Activated T-helper 1 cell treated with anti-CD3 and anti-CD28 coated beads, Interleukin-2, amount 50 U/mL, for 16 hours (primary cell): ENCODE measurements at places on chromosomes 6 and 20.

- no peak for DNase-seq
These were observed 88.1 kb downstream of the ERMARD start for GRCh38 chr6:169839493-169839892.

DNA sequence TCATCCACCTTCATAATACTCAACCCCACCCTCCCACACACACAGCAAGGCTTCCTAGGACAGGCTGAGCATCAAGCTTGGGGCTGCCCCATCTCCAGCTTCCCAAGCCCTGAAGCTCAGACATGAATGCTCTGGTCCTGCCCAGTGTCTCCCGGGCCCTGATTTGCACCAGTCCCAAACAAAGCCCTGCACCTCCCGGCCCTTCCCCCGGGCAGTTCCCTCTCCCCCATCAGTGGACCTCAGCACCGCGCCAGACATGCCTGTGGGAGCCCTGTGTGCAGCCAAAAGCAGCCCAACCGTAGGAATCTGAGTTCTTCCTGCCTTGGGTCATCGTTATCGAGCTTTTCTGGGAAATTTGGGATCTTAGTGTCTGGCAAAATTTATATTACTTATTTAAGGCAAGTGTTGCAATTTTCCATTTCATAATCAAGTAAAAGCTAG is 63.5 kb downstream of the THBS2 start:
- no peak for DNase-seq

DNA sequence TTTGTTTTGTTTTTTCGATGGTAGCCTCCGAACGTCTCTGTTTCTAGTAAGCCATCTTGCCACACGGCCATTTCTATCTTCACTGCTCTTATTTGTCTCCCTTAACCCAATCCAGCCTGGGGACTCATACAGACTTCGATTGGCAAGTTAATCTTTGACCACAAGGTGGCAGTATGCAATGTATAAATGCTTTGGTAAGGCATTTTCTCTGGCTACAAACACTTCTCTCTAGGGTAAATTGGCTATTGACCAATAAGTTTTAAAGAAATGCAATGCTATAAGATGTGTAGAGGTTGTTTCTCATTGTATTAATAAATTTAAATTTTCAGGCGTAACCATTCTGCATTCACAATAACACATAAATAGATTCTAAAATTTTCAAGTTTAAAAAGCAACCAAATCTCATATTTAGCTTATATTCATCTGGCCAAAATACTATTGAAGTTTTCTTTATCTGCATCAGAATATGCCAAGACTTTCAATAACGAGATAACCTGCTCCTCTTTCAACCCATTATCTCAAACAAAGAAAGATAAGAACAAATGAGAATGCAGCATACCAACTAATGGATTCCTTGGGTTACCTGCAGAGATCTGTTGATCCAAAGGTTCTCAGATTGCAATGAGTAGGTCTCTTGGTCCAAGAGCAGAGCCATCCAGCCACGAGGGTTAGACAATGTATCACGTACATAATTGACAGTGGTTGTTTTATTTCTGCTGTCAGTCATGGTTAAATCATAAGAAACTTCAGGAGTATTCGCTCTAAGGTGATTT is 231.9 kb downstream of the PKHD1 start:
- no peak for DNase-seq

- no peak for DNase-seq
These were observed 21.5 kb downstream of the SYNJ2 start for GRCh38 chr6:158002951-158003853.

GRCh38 chr20:57777911-57778310 is 68.1 kb upstream of the PMEPA1 start:
- DNase-seq = no peak

- no peak for DNase-seq
These were observed 65.9 kb upstream of the SLC22A23 start for GRCh38 chr6:3522561-3523260.

DNA sequence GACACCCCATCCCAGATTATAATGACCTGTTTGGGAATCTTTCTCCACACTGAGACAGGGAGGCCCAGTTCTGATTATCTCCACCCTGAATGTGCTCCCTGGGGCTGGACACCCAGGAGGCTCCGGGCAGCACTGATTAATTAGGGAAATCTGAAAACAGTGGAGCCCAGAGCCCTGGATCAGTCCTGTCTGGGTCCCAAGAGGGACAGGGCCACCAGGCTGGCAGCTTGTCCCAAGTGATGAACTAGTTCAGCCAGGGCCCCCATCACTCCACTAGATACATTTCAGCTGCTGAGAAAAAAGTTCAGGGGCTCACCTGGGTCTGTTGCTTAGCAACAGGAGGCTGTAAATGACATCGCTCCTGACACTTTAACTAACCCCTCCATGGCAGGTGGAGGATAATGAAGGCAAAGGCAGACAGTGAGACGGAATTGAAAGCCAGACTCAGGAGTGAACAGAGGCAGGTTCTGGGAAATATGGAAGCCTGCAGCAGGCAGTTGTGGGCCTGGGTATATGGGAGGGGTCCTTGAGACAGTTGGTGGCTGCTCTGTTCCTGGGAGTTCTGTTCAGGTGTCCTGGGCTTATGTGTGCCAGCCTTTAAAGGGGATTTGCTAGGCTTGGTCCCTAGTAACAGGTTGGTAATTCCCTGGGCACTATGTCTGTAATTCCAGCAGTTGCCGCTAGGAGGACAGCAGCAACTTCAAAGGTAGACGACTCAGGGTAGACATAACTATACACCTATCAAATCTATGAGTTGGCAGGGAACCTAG is 78.3 kb upstream of the CTNNBL1 start:
- DNase-seq = peak; percentile 19

- no peak for DNase-seq
These were observed 916.0 kb upstream of the EYS start for GRCh38 chr6:66623050-66623449.

DNA sequence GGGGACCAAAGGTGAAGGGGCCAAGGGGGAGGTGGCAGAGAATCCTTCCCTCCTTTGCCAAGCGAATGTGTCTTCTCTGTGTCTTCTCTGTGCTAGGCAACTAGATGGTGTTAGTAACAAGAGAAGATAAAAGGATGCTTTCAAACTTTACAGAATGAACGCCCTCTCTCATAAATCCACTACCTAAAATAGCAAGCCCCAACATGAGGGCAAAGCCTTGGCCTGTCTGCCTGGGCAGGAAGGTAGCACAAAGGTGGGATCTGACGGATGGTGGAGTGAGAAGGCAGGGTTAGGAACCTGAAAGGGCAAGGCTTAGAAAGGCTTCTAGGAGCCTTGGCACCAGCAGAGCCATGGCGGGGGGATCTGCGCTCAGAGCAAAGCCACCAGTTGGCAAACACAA is 13.6 kb upstream of the TGM3 start:
- no peak for DNase-seq

- no peak for DNase-seq
These were observed 138.2 kb downstream of the UNC5CL start for GRCh38 chr6:40900791-40901190.

DNA sequence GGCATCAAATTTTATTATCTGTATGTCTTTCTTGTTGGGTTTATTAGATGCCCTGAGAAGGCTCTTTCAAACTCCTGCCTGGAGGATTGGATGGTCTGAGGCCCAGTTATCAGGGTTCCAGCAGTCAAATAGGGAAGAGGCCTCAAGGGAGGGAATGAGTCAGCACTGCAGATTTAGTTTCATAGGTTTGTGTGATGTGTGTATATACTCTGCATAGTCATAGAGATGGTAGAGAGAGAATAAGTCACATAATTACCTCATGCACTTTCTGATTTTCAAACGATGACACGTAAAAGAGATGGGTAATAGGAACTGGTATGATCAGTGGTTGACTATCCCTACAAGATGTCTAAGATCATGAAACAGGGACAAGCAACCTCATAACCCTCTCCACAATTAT is 82.1 kb downstream of the ADAT2 start:
- DNase-seq = no peak

GRCh38 chr6:125008957-125009356 is 46.7 kb downstream of the RNF217 start:
- DNase-seq = no peak

DNA sequence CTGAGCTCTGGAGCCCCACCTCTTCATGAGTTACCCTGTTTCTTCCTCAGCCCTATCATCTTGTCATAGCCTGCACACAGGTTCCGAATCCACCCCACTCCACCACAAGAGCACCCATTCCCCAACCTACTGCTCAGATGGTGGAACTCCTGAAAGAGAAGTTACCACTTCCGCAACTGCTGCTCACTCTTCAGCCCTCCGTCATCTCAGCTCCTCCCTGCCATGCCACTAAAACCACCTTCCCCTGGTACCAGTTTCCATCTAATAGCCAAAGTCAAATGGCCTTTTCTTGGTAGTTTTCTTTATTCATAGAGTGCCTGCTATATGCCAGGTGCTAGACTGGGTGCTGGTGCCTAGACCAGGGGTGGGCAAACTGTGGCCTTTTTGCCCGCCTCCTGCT is 3.9 kb downstream of the RAB22A start:
- no peak for DNase-seq

DNA sequence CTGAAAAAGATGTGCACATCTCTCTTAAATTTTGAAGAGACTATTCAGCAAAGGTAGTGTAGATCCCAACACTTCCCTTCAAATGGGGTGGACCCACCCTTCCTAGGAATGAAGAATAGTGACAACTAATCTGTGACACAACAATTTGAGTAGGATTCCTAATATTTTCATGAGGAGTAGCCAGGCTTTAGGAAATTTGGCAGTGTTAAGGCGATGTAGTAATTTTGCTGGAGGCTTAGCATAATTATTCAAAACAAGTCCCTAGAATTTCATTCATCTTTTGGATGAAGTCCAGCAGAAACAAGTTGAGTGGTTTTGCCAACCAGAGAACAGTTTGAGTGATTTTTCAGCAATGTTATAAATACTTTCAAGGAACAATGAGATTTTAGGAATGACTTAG is 52.4 kb downstream of the ELOVL4 start:
- DNase-seq = no peak

DNA sequence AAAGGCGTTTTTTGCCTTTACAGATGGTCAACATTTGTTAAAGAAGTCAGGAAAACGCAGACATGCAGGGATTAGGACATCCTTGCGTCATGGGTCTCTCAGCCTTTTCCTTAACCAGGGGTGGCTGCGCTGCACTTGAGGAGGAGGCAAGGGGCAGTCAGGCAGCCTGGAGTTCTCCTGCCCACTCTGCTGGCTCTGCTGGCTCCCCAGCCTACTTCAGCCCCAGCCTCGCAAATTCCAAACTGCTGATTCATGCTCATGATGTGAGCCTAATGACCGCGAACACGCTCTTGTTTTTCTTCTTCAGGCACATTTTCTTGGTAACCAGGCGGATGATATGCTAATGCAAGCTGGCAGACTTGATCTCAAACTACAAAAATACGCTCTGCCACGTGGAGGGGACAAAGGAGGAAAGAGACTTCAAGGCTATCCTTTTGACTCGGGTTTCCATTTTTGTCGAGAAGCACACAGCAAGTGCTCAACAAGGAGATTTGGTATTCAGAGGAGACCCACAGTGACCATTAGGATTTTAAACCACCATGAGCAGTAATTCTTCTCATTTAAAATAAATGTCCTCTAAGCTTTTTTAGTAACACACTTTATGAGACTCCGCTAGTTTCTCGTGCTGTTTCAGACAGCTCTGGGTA is 290.3 kb upstream of the STXBP5 start:
- DNase-seq = no peak

DNA sequence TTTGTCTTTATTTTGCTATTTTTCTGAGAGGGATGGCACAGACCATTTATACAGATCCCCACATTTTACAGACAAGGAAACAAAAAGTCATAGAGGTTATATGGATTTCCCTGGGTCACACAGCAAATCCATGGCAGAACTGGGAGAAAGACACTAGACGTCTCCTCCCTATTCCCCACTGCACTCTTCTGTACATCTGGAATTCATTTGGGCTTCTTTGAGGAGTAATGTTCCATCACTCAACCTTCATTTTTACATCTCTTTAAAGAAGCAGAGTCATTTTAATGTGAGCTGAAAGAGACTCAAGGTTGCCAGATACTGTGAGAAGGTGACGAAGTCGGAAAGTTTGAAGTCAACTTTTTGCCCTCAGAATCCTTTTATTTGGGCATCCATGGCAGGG is 207.3 kb downstream of the OTOR start:
- no peak for DNase-seq

- no peak for DNase-seq
These were observed 59.3 kb upstream of the JAG1 start for GRCh38 chr20:10733122-10733521.

DNA sequence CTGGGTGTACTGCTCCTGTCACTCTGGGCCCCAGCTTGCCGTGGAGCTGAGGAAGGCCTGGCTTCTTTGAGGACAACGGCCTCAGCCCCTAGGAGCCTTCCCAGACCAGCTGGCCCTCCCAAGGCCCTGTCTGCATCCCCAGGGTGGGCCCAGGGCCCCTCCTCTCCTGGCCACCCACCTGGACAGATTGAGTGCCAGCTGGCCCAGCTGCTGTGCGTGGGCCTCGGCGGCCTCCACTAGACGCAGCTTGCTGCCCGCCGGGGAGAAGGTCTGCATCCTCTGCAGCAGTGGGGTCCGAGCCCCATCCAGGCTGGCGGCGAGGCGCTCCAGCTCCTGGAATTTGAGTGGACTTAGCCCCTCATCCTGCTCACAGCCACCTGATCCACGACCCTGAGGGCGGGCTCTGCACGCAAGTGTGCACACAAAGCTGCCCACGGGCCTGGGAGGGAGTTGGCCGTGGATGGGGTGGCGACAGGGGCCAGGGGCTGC is 14.4 kb downstream of the ADRM1 start:
- no peak for DNase-seq

DNA sequence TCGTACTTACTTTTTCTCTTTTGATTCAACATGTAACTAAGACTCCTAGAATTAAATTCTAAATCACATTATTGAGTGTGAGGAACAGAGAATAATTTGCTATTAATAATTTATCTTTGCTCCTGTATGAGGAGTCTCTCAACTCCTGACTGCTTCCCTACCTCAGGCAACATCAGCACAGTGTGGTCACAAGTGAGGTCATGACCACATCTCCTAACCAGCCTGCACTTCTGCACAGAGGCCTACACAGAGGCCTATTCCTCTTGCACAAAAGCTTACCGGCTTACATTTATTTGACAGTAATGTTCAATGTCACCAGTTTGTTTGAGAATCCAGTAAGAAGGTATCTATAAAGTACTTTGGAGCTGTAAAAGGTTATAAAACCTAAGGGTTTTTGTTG is 637.4 kb upstream of the MARCKS start:
- DNase-seq = no peak

GRCh38 chr6:135358251-135358821 is 139.2 kb downstream of the AHI1 start:
- no peak for DNase-seq

DNA sequence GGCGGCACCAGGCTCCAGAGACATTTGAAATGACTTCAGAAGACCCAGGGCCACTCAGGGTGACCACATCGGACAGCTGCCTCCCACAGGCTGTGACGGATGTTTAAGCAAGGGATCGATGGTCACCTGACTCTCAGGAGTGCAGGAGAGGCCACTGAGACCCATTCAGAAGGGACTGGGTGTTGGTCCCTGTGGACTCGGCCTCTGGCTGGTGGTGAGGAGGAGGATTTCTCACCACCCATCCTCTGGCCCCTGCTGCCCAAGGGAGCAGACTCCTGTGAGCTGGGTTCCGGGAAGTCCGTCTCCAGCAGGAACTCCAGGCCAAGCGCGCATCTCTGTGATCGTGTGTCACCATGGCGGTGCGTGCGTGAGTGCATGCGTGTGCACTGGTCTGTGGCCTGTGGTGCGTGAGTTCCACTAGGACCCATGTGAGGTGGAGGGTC is 25.5 kb downstream of the NPEPL1 start:
- DNase-seq = no peak
